ENCODE measurements at places on chromosomes 1 and 21.

- DNase-seq, result no peak
These were observed 37.7 kb upstream of the IPO9 start for GRCh38 chr1:201791051-201791778.

DNA sequence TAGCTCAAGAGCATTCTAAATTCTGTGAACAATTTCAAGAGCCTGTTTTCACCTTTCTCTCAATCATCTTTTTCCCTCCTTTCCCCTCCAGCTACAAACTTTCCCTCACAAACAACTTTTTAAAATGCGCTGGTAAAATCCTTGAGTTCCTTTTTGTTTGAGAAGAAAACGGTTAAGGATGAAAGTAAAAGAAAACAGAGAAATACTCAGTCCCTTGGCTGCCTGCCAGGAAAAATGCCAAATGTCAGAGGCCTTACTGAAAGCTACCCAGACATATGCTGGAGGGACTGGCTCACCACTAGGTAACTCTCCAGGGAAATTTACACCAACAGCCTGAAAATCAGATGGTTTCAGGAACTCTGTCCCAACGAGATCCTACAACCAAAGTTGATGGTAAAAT is 11.0 kb upstream of the SERBP1 start:
- DNase-seq, result no peak

- no peak for DNase-seq
These were observed 73.3 kb downstream of the ARHGEF10L start for GRCh38 chr1:17612831-17613230.

GRCh38 chr1:147897789-147898188 is 4.8 kb upstream of the GJA8 start:
- DNase-seq, result no peak

DNA sequence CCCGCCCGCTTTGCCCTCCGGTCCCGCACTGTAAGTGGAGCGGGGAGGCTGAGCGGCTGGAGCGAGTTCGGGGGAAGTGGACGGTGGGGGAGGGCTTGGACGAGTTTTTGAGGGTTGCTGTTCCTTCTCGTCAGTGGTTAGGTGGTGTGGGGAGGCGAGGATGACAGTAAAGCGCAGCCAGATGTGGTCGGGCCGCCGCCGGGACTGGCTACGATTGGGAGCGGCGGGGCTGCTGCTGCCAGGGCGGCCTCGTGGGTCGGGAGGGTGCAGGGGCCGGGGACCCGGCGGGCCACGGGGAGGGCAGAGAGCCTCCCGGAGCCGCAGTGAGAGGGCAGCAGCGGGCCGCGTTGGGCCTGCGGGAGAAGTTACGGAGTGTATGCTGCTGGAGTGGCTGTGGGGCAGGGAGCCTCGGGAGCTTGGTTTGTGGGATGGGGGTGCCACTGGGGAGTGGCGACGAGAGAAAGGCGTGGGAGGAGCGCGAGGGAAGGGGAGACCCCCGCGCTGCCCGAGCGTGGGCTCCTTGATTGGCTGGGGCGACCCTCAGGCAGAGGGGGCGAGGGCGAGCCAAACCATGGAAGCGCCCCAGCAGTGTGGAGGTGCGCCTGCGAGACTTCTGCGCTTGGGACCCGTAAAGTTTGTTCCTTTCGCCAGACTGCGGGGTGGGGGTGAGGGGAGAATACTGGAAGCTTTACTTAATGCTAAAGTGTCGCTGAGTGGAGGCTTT is 2.1 kb downstream of the ADGRL2 start:
- DNase-seq, result no peak

DNA sequence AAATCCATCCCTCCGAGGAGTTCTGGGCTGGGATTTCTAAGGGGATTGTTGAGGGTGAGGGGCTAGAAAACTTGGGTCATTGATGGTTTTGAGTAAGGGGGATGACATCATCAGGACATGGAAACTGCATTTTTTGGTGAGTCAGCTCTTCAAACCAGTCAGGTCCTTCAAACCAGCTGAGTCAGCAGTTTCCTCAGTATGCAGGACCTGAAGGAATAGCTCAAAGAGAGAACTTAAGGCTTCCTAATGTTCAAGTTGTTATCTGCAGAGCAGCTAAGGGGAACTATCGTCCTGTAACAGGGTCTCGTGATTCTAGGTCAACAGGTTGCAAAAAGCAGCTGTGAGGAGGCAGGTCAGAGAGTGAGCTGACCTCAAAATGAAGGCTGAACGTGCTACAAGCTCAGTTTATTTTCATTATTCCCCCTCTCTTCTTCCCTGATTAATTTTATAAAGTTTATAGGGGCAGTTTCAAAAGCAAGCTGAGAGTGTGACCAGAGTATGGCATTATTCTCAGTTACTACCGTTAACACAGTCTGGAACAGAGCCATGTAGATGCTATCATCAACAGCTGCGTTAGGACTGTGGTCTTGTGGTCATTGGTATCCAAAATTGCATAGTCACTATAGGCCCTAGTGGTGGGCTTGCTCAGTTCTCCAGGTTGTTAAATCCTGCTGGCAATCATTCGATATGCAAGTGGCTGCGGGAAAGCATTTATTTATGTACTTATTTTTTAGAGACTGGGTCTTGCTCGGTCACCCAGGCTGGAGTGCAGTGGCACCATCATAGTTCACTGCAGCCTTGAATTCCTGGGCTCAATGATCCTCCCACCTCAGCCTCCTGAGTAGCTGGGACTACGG is 10.7 kb upstream of the SDC3 start:
- DNase-seq, result no peak

- no peak for DNase-seq
These were observed 8.2 kb upstream of the PRMT6 start for GRCh38 chr1:107048241-107048640.

DNA sequence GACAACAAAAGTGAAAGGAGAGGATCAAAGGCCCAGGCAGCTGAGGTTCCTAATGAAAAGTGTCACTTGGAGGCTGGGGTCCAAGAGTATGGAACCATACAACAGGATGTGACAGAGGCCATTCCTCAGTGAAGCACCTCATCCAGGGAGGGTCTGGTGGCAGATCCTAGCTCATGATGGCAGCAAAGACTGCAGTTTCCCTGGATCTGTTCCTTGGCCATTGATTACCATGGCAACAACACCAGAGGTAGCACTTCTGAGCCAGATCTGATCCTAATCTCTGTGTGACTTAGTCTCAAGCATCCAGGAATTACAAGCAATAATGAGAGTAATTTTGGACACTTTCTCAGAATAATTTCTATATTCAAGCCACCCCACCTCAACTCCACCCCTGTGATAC is 12.9 kb downstream of the FAM177B start:
- no peak for DNase-seq

GRCh38 chr1:11657654-11658053 is 3.0 kb downstream of the FBXO44 start:
- DNase-seq, result no peak

- DNase-seq, result no peak
These were observed 91.7 kb upstream of the PGBD5 start for GRCh38 chr1:230517786-230518185.

GRCh38 chr1:179142889-179143299 is 61.0 kb downstream of the TOR3A start:
- no peak for DNase-seq

- DNase-seq, result no peak
These were observed 926 bp upstream of the DFFA start for GRCh38 chr1:10473145-10473765.

GRCh38 chr1:95953015-95953414 is 719.0 kb downstream of the RWDD3 start:
- DNase-seq, result no peak

DNA sequence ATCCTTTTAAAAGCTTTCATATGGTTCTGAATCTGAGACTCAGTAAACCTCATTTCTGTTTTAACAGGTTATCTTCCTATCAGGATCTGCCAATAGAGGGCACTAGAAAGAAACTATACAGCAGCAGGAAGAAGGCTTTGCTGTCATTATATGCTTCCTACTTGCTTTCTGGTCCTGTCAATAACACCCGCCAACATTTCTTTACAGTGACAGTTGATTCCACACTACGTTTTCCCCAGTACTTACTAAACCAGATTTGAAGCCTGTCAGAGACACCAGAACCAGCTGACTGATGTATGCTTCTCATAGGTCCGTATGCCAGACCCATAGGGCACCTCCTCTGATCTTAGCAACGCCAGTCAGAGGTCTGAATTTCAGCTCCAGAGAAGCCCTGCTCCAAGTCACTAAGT is 341.0 kb upstream of the NEGR1 start:
- DNase-seq, result no peak

DNA sequence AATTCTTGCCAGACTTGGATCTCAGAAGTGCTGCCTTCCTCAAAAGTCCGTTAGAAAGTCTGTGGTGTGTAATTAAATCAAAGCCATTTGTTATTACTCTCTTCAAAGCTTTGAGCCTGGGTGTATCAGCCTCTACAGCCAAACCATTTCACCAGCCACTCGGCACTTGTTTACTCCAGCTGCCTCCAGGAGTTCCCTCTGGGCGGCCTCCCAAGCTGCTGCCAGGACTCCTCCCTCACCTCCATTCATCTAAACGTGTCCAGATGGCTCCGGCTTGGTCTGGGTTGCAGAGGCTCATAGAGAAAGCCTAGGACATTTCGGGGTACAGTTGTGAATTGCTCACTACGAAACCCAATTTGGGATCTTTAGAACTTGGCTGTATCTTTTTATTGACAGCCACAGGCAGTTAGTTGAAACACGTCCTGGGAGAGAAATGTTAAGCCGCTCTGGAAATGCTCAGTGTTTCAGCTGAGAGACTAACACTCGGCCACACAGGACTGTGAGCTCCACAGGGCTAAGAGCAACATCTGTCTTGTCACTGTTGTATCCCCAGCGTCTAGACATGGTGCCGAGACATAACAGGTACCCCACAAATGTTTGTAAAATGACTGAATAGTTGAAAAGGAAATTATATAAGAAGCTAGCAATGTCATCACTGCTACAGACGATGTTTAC is 116.9 kb upstream of the NGF start:
- no peak for DNase-seq

DNA sequence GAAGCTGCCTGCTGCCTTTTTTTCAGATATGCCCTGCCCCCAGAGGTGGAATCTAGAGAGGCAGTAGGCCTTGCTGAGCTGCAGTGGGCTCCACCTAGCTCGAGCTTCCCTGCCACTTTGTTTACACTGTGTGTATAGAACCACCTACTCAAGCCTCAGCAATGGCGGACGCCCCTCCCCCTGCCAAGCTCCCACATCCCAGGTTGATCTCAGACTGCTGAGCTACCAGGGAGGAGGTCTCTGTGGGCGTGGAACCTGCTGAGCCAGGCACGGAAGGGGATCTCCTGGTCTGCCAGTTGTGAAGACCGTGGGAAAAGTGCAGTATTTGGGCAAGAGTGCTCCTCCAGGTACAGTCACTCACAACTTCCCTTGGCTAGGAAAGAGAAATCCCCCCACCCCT is 65.1 kb downstream of the MSH4 start:
- DNase-seq, result no peak

- no peak for DNase-seq
These were observed 21.7 kb downstream of the BCAR3 start for GRCh38 chr1:93659822-93660503.

- DNase-seq, result peak; percentile 59
These were observed 662 bp downstream of the SCAF4 start for GRCh38 chr21:31731056-31731856.

- peak; percentile 66 for DNase-seq
These were observed 11.3 kb downstream of the RPAP2 start for GRCh38 chr1:92310185-92310597.

DNA sequence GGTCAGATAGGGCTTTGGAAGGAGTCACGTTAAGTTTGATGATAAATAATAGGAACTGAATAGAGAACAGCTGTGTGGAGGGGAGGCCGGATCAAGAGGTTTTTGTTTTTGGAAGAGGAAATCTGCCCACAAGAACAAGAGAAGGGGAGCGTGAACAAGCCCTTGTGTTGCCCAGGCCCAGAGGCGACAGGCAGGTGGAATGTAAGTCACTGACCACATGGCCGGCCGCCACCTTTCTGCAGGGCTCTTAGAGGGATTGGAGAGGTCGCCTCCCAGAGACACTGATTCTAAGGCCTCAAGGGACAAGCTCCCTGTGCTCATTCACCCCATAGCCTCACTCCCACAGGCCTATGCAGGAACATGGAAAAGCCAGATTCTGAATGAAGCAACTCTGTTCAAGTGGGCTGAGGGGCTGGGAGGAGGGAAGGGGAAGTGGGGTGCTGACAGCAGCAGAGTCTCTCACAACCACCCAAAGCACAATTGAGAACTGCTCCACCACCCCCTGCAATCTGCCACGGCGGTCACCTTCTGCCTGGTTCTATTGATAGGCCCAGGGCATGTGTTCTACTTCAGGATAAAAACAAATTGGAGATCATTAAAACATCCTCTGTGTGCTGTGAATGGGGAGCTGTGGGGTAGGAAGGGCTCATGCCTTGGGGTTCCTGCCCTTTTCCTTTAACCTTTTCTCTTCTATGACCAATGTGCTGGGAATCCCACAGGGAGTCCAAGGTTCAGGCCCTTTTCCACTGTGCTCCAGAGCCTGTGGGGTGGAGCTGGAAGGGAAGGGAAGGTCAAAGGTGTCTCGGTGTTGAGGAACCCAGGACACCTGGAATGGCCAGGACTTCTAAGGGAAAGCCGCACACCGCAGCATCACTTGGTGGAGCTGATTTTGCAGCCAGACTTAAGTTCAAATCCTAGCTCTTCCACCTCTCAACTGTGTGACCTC is 63.3 kb upstream of the PARP1 start:
- DNase-seq, result no peak

DNA sequence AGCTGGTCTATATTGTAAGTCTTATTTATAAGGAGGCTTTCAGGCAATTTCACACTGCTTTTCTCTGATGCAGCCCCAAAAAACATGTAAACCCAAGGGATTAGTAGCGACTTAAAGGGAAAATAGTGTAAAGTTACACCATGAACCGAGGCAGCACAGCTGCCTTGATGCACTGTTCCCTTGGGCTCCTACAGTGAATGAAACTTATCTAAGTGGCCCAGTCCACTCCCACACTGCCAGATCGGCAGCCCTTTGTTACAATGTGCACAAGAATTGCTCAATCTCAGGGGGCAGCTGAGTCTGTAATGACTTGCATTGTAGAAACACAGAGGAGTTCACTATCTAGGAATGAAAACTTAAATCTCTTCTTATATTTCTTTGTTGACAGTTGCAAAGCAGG is 120.8 kb upstream of the ADGRL2 start:
- DNase-seq, result no peak

DNA sequence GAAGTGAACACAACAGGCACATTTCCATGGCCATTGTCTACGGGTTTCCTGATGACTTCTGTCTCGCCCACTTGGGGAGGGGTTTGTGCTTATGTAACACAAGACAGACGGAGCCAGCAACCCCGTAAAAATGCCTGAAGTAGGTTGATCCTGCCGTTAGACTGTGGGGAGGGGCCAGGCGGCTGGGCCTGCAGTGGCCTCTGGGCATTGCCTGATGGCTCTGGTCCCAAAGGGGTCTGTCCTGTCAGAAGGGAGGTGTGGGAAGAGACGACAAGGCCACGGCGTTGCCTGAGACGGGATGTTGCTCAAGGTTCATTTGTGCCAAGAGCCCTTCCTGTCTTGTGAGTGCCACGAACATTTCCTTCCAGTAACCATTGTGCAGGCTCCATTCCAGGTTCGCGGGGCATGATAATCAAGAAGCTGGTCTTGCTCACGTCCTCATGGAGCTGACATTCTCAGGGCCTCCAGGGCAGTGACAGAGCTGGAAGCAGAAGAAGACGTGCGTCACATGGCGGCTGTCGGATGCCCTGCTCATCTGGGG is 44.7 kb downstream of the ABCG1 start:
- no peak for DNase-seq

Data from CD4-positive, alpha-beta T cell treated with Interleukin-4 for 1 hour (primary cell).